NCI-H1048 (cell line): ENCODE measurements at places on chromosomes 3 and 15.

- DNase-seq: no peak
These were observed 43.7 kb downstream of the BDH1 start for GRCh38 chr3:197511853-197512635.

DNA sequence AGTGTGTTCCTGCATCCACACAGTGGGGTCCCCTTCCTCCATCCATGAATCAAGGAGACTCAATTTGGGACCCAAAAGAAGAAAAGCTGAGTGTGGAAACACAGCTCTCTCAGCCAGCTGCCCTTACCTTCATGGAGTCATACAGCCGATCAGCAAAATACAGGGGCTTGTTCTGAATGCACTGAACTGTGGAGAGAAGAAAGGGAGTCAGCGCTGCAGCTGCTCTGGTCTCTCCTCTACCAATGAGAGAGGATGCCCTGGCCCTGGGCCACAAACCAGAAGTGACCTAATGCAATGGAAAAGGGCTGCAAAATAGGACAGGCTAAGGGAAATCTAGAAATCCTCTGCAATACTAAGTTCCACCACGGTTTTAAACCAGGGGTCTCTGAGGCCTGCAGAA, 46.7 kb downstream of the ANXA2 start:
- DNase-seq: no peak

DNA sequence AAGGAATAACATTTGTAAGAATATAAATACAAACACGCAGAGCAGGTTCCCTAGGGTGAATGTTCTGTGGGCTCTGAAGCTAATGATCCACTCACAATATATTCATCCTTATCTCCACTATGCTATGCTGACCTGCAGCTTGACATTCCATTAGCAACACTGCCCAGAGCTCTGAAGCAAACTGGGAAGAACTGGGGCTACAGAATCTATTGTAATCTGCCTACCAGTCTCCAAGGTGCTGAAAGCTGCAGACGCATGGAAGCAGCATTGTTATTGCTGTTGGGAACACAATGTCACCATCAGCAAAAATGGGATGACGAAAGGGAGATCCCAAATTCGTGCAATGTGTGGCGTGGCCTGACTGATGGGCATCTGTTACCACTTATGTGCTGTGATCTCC, 316.7 kb upstream of the RORA start:
- DNase-seq: no peak

- DNase-seq: no peak
These were observed 117.3 kb upstream of the PLXND1 start for GRCh38 chr3:129723558-129724324.

DNA sequence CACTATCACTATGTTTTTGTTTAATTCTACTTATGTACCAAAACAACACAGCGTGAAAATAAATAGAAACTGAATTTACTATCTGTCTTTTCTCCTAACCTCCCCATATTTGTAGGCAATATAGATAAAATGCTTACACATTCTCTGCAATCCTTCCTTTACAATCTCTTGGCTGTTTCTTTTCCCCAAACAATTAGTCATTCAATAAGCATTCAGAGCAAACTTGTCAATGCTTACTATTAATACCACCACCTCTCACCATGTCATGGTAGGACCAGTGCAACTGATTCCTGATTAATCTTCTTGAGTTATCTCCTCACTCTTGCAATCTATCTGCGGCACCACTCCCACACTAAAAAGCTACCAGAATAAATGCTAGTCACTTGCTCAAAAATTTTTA, 74.0 kb upstream of the TTBK2 start:
- no peak for DNase-seq

GRCh38 chr3:105232553-105232952, 134.2 kb upstream of the ALCAM start:
- no peak for DNase-seq

- DNase-seq: peak; percentile 44
These were observed at the start of gene NR2C2 for GRCh38 chr3:14947100-14947885. Gene NR2C2, plus strand, starts transcription at chr3:14947583. Its CDS starts 56,332 bp downstream, at chr3:15003915.
